Fibroblast of lung (primary cell): ENCODE measurements at places on chromosomes 5 and 9.

- peak; percentile 31 for DNase-seq
Measured at GRCh38 chr5:14342306-14342705, 199.2 kb downstream of the TRIO start.

- DNase-seq = no peak
Measured at GRCh38 chr5:15233566-15233965, 266.4 kb upstream of the FBXL7 start.

DNA sequence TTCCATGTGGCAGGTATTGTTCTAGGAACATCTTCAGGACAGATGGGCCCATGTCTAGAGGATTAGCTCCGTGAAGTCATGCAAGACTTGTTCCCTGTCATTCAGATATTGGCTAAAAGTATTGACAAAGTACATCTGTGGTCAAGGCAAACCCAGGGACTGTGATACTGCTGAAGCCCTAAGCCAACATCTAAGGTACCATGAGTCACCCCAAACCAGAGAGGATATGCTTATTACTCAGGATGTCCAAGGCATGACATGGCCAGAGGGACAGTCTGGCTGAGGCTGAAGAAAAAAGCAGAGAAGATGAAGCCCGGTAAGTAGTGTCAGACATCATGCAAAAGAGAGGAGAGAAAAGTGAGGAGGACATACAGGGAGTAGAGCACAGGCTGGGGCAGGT is 31.0 kb downstream of the HMHB1 start:
- no peak for DNase-seq

GRCh38 chr5:171120986-171121622 is 187.9 kb upstream of the TLX3 start:
- DNase-seq = no peak

DNA sequence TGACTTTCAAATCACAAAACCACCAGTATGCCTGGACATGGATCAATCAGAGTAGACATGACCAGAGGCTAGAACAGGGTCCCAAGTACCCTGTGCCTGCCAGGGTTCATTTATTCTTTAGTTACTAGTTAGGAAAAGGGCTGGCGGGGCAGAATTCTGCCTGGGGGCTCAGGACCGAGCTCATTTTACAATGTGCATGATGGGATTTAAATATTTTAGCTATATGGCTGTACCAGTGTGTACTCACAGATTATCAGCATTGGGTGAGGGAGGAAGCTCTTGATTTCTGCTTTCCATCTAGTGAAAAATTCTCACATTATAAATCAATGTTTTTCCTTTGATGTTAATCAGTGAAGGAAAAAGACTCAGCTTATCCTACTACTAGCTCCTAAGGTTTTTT is 1511.1 kb downstream of the EFNA5 start:
- no peak for DNase-seq
